Central memory CD4-positive, alpha-beta T cell (primary cell): ENCODE measurements at places on chromosomes 2 and 18.

- no peak for DNase-seq
Observed at GRCh38 chr2:234305846-234306245, 191.0 kb downstream of the ARL4C start.

GRCh38 chr2:140242889-140243288 lies 1462.7 kb upstream of the NXPH2 start:
- DNase-seq = no peak

DNA sequence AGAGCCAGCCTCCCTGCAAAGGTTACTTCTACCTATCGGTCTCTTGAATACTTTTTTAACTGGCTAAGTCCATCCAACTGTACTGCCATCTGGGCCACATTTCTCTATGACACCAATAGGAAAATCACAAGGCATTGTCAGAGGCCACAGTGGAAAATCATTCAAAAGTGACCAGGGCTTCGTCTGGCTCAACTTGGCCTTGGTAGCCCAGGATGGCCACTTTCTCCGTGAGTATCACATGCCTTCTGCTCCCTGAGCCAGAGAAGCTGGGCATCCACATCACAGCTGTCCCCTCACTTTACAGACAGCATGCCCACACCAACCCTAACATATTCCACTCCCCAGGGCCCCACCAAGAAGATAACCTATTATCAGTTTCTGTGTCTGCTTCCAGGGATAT lies 5.8 kb downstream of the CIB4 start:
- no peak for DNase-seq

DNA sequence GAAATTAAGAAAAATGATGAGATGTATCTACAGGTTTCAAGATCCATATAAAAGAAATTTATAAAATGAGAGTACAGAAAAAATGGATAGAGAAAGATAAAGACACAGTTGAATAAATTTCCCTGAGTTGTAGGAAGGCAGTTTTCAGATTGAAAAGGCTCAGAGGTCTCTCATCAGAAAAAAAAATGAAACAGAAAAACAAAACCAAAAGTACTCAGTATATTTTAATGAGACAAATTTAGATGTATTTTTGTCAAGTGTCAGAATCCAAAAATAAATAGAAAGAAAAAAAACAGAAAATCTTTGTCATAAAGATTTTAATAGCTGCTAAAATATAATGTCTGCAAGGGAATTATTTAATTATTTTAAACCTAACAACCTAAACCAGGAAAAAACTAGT lies 520.5 kb downstream of the KCNJ3 start:
- DNase-seq = no peak

- no peak for DNase-seq
Observed at GRCh38 chr2:170950221-170950761, 21.2 kb downstream of the GORASP2 start.

DNA sequence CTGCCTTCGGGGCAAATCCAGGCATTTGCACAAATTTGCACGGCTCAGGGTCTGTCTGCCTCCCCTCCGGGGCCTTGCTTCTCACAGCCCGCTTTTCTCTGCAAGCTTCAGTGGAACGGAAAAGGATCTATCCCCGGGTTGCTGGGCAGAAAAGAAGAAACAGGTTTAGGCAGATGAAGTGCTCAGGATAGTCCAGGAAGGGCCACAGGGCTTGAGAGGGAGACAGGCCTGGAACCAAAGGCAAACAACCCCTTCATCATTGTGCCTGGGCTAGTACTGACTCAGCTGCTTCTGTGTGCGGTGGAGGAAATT lies 347.8 kb upstream of the TNP1 start:
- no peak for DNase-seq

DNA sequence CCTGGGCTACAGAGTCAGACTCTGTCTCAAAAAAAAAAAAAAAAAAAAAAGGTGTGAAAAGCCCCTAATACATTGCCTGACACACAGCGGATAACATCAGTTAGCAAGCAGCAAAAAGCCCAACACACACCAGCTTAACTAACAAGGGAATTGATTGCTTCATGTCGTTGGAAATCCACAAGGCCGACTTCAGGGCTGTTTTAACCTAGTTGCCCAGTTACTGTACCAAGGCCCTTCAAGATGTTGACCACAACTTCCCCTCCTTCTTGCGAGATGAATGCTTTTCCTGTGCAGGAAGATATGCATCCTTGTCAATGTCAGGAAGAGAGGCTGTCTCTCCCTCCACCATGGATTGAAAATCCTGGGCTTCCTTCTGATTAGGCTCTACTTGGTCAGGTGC lies 202.9 kb downstream of the MIB1 start:
- no peak for DNase-seq

DNA sequence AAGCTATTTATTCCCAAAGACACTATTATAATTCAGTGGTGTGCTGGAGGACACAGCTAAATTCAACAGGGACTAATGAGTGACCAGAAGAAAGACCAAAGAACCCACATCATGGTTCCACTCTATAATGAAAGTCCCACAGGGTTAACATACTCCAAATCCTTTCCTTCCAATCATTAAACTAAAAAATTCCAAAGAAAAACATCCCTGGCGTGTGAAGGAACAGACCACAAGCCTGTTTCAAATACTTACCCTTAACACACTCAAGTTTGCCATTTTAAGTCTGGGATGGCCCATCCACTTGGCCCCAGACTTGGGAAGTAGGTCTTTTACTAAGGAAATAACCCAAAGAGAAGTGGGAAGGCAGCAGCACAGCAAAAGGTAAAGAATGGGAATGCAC lies 150.1 kb upstream of the CCDC150 start:
- no peak for DNase-seq

DNA sequence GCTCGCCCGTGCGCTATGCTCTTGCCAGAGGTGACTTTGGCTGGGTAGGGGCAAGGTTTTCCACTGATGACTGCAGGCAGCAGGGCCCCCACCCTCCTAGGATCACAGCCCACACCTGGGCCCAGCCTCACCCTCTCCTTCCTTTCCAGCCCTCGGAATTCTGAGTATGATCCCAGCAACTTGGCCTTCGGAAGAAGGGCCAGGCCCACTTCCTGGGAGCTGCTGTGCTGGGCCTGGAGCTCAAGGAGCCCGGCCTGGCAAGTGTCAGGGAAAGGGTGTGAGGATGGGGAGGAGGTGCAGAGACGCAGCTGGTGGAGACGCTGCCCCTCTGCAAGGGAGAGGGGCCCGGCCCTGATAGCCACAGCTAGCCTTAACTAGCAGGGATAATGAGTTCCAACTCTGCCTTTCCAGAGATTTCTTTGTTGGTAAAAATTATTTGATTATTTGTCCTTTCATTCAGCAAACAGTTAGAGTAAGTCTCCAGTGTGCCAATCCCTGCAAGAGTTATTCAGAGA lies 1.7 kb upstream of the CNDP1 start:
- DNase-seq = no peak

GRCh38 chr18:32707147-32707546 lies 65.7 kb downstream of the KLHL14 start:
- DNase-seq = no peak

DNA sequence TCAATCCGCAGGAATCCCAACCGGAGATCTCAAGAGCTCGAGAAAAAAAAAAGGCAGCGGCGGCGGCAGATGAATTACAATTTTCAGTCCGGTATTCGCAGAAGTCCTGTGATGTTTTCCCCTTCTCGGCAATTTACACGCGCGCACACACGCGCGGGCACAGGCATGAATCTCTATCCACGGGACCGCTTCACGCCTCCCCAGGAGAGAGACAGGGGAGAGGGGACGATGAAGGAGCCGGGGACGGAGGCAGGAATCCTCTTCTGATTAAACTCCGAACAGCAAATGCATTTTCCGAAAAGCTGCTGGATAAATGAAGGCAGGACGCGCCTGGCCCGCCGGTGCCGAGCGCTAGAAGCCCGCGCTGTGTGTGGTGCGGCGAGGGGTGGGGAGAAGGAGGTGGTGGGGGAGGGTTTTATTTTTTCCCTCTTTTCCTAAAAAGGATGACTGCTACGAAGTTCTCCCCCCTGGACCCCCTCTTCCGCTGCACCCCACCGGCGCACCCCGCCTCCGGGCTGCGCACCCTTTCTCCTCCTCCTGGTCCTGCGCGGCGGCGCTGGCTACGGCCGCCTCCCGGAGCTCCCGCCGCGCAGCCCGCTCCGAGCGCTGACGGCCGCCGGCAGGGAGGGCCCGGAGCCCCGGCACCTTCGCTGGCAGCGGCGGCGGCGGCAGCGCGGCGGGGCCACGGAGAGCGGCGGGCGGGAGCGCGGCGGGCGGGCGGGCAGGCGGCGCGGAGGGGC lies at the start of gene BCL2:
BCL2 (minus strand) TSS at position 387 of the 740 bp plus-strand sequence.
- DNase-seq = no peak

DNA sequence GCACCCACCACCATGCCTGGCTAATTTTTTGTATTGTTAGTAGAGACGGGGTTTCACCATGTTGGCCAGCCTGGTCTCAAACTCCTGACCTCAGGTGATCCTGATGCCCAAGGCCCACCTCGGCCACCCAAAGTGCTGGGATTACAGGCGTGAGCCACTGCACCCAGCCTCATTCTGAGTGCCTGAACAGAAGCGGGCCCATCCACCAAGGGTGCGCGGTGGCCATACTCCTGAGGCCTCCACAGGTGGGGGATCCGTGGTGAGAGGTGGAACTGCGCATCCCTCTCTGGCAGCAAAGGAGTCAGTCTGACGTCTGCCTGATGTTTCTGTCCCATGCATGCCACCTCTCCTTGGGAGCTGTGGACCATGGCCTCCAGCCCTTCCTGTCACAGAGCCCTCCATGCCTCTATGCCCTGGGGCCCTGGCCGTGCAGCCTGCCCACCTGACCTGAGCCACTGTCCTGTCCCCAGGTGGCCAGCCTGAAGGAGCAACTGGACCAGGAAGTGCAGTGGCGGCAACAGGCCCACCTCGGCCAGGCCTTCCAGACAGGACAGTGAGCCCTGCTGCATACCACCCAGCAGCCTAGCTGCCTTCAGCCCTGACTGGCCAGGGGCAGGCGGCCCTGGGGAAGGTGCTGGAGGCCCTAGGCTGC lies 7.6 kb upstream of the SNED1 start:
- no peak for DNase-seq

- no peak for DNase-seq
Observed at GRCh38 chr2:200761266-200761665, 50.4 kb upstream of the BZW1 start.

DNA sequence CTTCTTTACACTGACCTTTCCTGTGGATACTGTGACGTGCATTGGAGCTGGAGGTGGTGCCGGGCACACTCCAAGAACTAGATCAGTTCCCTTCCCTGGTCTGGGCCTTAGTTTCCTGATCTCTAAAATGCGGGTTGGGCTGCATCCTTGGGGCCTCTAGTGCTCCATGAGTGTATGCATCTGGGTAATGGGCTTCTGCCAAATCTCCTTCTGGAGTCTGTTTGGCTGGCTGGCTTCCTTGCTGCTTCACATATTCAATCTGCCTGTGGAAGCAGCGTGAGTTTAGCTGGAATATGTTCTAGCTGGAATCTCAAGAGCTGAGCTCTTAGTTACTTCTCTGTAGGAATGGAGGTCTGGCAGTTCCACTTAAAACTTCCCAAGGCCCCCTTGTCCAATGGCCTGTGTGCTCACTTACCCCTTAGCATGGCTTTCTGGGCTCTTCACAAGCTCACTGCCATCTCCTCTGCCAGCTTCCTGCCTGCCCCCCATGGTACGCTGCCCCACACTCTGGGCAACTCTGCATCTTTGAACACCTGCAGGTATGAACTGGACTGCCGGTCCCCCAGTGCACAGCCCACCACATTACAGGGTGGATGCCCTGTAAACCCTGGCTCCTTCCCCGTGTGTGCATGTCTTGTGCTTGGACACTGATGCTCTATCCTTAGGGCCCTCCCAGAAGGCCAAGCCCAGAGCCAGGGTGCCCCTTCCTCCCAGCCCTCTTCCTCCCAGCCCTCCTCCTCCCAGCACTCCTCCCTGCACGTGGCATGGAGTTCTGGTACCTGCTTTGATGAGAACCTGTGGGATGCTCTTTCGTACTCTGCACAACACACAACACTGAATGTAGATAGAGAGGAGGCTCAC lies 103.6 kb upstream of the SMAD2 start:
- DNase-seq = no peak

GRCh38 chr2:11212645-11213044 lies 57.4 kb downstream of the SLC66A3 start:
- no peak for DNase-seq

DNA sequence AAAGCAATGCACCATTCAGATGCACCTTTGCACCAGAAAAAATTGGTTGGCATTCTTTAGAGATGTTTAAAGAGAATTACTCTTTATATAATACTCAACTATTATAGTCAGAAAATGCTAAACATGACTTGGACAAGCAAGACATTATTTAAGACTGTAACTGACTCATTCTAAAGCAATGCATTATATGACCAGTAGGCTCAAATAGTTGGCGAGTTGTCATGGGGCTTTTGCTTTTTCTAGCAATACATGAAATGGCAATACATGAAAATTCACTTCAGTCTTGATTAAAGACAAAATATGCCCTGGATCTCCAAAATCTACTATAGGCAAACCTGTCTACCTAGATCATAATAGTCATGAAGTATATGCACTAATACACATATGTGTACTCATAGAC lies 216.9 kb upstream of the VWC2L start:
- no peak for DNase-seq

GRCh38 chr2:201953396-201953795 lies 80.3 kb upstream of the FZD7 start:
- no peak for DNase-seq

DNA sequence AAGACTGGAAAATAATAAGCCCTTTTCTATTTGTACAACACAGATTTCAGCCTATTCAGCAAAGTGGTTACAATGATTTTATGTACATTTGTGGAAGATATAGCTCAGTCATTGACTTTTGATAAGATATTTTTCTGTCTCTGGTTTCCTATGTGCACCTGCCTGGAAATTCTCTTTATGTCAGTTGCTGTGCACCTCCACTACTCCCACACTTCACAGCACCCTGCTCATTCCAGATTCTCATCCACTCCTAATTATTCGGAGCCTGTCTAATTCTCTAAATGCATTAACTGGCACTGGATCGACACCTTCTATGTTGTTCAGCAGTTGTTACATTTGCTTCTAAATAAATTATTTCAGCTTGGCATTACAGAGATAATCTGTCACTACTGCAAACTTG lies 275.1 kb upstream of the RND3 start:
- no peak for DNase-seq

DNA sequence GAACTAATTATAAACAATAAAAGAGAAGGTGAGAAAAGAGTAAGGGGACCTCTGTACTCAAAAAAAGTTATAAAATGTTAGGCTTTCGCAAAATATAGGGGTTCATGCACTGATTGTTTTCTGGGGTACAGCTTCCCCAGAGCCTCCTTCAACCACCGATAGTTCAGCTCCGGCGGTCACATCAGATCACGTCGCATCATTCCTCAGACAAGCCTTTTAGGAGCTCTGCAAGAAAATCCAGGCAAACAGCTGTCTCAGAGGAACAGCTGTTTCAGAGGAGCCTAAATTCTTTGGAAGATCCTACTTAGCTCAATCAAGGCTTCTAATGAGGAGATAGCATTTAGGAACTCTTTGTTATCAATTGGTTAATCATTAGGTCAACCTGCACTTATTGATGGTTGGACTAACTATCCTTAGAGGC lies 78.7 kb downstream of the MYCN start:
- no peak for DNase-seq

- DNase-seq = peak; percentile 49
Observed at GRCh38 chr18:48538531-48539405, at the start of gene CTIF. Gene CTIF (plus strand): TSS chr18:48539031. CDS start chr18:48619566, 80,535 bp downstream.

- no peak for DNase-seq
Observed at GRCh38 chr18:77008576-77009315, 123.8 kb downstream of the MBP start.

GRCh38 chr2:62344472-62344871 lies 148.6 kb downstream of the B3GNT2 start:
- DNase-seq = no peak
